ENCODE measurements at places on chromosomes 7 and 10.

DNA sequence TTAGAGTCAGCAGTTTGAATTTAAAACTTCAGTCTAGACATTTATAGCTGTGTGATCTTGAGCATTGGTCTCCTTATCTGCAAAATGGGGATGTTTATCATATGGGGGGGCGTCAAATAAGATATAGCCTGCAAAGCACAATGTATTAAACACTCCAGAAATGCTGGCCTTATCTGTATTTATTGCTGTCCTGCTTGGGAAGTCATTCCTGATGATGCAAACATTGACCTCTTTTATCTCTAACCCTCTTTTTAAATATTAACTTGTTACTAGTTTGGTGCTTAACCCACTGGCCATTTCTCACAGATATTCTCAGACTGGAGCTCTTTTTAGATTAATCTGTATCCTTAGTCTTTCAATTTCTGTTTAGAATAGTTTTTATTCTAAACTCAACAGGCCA, 13.2 kb downstream of the MRPS33 start:
- DNase-seq: no peak

- no peak for DNase-seq
Observed at GRCh38 chr7:117836-118614, 74.3 kb upstream of the FAM20C start.

GRCh38 chr7:55420530-55420929, 55.4 kb downstream of the LANCL2 start:
- DNase-seq: no peak

- DNase-seq: no peak
Observed at GRCh38 chr10:97849103-97849686, 448 bp upstream of the GOLGA7B start.

DNA sequence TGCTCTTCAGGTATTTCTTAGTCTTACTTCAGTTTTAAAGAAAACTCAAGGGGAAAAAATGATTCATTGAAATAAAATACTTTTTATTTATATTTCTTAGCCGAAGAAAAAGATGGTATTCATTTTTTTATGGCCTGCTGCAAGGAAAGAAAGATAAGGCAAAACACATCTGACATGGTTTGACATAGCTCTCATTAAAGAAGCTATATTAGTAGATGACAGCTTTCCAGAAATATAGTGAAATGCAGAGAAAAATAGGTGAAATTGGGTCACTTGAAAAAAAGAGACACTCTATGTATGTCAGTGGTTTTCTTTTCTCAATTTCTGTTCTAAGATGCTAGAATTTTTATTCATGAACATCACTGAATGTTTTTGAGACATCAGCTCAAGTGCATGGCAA, 438.3 kb downstream of the PLXDC2 start:
- DNase-seq: no peak

- no peak for DNase-seq
Observed at GRCh38 chr10:43221419-43222209, 45.3 kb downstream of the RASGEF1A start.

DNA sequence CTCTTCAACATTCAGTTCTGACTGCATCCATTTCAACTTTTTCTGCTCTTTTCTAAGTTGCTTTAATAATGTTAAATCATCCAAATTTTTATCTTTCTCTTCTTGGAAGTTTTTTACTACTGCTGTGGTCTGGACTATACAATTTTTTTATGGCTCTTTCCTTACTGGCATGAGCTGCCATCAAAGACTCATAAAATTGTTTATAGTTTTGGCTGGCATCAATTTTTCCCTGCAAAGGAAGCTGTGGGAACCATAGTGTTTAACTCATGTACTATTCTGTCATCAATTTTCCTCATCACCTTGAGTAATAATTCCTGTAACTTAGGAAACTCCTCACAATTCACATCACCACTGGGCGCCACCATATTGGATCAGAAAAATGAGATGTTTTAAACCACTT, 77.6 kb upstream of the A1CF start:
- no peak for DNase-seq

GRCh38 chr7:11858026-11858425, 26.0 kb upstream of the THSD7A start:
- DNase-seq: no peak

GRCh38 chr10:86003201-86003621, 363.4 kb downstream of the GRID1 start:
- no peak for DNase-seq

DNA sequence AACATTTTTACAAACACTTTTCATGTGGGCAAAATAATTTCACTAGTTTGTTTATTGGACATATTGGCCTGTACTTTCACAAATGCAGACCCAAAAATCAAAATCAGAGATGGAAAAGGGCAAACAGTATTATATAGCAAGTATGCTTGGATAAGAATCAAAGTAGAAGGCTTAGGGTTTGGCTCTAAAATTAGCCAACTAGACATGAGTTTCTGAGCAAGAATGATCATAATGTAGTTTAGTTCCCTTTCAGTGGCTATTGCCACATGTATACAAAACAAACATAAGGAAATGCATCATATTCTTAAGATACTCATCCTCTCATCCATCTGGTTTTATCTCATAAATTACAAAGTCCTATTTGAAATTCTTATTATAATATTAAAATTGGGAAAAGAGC, 132.5 kb downstream of the IMMP2L start:
- DNase-seq: no peak

Data from stimulated activated CD8-positive, alpha-beta memory T cell treated with anti-CD3 and anti-CD28 coated beads, Interleukin-15, amount 100 ng/mL, for 1 hour (primary cell).